ENCODE measurements at places on chromosomes 12 and 14.

GRCh38 chr12:22971701-22972191 lies 346.8 kb downstream of the ETNK1 start:
- DNase-seq, result no peak

DNA sequence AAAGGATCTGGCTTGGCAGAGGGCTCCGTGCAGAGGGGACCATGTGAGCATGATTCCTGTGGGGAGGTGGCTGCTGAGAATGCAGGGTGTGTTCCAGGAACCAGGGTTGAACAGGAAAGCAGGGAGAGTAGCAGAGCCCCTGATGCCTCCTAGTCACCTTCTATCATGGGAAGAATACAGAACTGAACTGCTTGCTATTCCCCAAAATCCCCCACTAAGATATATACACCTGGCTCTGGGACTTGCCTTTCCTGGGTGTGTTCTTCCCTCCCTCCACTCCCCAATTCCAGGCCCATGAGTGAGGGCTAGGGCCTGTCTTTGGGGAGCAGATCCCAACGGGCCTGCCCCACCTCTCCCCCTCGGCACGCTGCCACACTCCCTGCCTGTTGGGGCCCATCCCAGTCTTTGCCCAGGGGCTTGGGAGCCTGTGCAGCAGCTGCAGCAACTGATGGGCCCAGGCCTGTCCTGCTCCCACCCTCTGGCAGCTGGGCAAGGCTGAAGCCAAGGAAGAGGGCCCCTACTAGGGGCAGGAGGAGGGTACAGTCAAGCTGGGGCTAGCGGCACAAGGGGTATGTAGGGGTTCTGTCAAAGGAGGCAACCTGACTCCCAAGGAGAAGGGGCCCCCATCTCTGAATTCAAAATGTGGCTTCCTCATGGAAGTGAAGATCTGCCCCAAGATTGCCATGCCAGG lies 3.2 kb downstream of the AJUBA start:
- peak; percentile 82 for DNase-seq

DNA sequence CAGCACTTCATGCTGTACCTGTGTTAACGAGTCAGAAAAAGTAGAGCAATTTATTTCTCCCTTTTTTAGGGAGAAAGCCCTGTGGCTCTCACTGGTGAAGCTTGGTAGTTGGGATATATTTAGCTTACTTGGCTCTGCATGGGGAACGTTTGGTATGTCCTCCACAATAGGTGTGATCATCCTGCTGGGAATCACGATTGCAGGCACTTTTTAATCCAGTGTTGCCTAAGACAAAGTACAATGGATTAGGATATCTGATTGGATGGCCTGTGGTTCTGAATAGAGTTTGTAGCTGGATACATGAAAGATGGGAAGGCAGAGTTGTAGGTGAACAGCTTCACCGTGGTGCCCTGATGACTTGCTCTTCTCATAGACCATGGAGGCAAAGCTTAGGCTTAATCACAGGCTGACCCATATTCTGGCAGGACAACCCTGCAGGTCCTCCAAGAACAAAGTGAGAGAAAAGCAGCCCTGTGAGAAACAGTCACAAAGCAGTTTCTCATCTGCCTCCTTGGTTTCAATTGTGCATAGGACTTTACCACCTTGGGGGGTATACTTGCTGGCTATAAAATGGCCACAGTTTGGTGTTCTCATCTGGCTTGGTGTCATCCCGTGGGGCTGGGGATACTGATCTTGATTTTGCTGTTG lies 7.5 kb downstream of the RESF1 start:
- no peak for DNase-seq

DNA sequence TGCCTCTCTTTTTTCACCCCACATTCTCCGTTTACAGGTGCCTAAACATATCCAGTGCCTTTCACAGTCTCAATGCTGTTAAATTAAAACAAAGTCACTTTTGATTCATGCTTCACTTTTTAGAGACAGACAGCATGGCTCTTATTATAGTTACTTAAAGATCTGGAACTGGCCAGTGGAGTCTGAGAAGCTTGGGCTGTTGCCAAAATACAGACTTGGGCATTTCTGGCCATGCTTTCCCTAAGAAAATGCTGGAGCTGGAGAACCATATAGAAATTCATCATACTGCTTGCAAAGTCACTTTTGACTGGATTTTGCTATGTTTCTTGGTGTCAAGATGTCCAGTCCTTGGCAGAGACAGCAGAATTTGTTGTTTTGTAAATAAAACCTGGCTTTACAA lies 12.2 kb upstream of the GPR68 start:
- DNase-seq, result no peak

GRCh38 chr12:103330672-103331071 lies 165.1 kb downstream of the C12orf42 start:
- DNase-seq, result no peak

GRCh38 chr14:65945327-65945726 lies 532.8 kb downstream of the FUT8 start:
- DNase-seq, result no peak

- no peak for DNase-seq
Measured at GRCh38 chr14:92759679-92760523, 11.5 kb upstream of the LGMN start.

- DNase-seq, result no peak
Measured at GRCh38 chr12:127482950-127483349, 784.0 kb upstream of the TMEM132C start.

GRCh38 chr12:104555648-104556047 lies 98.9 kb downstream of the CHST11 start:
- DNase-seq, result peak; percentile 68

Data from NCI-H2171 (cell line).